Stimulated activated CD8-positive, alpha-beta memory T cell treated with anti-CD3 and anti-CD28 coated beads, Interleukin-15, amount 100 ng/mL, for 48 hours (primary cell): ENCODE measurements at places on chromosomes 4 and X.

- no peak for DNase-seq
Measured at GRCh38 chrX:54473993-54474859, 21.8 kb downstream of the FGD1 start.

DNA sequence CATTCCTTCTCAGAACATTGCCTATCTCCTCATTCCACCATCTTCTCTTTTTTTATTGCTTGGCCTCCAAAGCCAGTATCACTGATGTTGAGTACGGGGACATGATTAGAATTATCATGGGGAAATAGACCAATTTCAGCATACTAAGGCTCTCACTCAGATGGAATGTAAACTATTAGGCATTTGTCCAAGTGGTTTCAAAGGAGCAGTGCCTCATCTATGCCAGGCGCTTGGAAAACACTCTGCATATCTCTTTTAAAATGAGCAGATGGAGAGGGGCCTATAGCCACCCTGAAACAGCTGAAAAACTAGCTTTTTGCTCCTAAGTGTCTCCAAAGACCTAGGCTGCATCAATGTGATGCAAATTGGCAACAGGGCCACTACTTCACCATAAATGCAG is 150.8 kb upstream of the DIPK2B start:
- no peak for DNase-seq

DNA sequence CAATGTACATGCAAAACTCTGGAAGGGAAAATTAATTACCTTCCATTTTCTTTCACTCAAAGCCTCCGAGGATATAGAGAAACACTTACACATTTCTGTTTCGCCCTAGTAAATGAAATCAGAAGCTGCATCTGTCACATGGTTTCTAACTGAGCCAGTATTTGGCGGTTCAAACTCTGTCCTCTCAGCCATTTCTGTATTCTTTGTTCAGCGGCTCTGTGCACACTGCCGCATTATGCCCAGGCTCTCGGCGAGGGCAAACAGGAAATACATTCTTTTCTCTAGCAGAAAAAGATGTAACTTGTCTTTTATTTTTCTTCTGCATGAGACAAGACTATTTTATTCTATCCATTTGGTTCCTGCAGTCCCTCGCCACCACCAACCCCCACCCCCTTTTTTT is 71.4 kb upstream of the GPM6B start:
- DNase-seq = no peak

GRCh38 chr4:140854168-140854567 is 98.0 kb upstream of the TBC1D9 start:
- no peak for DNase-seq

GRCh38 chr4:15100994-15101695 is 98.9 kb downstream of the CPEB2 start:
- no peak for DNase-seq

- DNase-seq = no peak
Measured at GRCh38 chrX:112081781-112082652, 559 bp downstream of the TRPC5 start.

DNA sequence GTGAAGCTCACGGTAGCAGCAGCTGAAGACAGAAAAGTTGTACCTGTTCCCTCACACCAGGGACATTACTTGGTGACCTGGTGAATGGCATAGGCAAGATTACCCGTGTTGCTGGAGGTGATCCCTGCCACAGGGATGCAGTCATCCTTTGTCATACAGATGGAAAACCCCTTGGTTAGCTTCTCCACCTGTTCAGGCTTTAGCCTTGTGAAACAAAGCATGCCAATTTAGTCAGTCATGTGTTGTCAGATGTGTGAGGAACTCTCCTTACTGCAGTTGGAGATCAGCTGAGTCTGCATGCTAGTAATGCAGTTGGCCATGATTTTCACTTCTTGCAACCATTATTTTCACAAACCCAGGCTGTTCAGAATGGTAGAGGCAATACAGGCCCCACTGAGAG is 41.0 kb downstream of the AMELX start:
- no peak for DNase-seq

DNA sequence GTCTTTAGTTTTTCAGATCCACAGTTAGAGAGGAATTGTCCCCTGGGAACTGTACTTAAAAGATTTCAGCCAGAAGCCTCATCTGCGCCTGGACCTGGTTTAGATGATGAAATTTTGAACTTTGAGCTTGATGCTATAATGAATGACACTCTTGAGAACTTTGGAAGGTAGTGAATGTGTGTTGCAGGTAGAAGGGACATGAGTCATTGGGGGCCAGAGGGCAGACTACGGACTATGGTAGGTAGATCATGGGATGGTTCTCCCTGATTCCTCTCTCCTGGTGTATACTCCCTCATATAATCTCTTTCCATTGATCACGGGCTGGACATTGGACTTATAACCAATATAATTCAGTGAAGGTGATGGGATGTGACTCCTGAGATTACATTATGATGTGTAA is 38.9 kb upstream of the GLRA3 start:
- no peak for DNase-seq

GRCh38 chr4:184655889-184656869 is 6.6 kb downstream of the PRIMPOL start:
- DNase-seq = no peak

DNA sequence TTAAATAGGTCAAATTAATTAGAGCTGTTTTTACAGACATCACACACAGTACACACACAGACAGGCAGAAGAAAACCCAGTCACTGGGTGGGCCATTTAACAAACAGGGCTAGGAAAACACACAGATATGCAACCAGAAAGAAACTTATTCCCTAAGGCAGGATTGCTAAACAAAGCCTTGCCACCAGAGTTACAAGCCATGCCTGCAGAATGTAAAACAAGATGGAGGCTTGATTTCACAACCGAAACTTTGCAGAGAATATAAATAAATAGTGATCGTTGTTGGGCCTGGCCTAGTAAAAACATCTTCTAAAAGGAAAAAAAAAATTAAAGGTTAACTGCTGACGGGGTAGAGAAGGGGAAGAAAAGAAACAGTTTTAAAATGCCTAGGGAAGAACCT is 212.3 kb downstream of the NAP1L3 start:
- DNase-seq = no peak

GRCh38 chr4:185115827-185116232 is 27.2 kb upstream of the SLC25A4 start:
- no peak for DNase-seq

DNA sequence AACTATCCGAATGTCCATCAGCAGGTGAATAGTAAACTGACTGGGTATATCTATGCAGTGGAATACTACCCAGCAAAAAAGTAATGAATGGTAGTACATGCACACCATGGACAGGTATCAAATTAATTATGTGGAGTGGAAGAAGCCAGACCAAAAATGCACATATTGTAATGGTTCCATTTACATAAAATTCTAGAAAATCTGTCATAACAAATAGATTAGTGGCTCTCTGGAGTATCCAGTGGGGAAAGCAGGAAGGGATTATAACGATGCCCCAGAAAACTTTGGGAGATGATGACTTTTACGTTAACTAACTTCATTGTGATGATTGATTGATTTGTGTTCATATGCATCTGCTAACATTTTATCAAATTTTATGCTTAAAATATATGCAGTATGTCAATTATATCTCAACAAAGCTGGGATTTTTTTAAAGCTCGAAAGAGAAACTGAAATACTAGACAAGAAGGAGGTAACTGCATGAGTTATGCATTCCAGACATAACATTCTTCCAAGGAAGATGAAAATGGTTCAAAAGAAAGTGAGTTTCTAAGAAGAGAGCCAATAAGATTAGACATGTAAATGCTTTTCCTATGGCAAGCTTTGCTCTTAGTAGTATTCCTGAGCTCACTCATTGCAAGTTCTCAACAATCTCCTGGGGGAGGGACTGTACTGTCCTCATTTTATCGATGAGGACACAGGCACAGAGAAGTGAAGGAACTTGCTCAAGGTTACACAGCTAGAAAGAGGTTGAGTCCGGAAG is 58.6 kb upstream of the MSX1 start:
- no peak for DNase-seq

DNA sequence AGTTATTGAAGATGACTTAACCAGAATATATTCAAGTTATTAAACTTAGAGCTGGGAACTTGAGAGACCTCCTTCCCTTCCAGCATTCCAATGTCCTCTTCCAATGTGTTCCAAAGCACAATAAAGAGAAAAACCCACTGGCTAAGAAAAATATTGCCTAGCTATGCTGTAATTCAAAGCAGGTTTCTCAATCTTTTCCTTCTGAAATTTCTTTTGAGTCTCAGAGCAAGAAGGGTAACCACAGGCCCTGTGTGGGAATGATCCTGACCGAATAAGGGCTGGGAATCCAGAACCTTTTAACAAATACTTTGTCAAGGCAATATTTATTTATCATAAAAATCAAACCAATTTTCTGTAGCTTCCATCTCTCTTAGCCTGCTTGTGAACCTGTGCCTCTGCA is 150.7 kb upstream of the SFRP2 start:
- no peak for DNase-seq

DNA sequence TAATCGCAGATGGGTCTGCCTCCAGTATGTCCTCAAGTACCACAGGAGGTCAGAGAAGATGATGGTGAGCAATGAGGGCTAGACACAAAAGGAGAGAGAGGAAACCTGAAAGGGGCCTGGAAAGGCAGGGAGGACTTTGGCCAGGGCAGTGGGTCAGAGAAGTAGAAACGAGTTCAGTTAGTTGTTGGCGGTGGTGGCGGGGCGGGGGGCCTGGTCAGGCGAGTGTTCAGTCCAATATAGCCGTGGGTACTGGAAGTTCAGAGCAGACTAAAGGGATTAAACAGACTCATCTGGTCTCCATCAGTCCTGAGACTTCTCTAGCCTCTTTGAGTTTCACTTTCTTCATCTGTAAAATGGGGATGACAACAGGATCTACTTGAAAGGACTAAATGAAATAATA is 90.8 kb downstream of the TSPAN5 start:
- no peak for DNase-seq

GRCh38 chr4:39569209-39569608 is 42.0 kb upstream of the UGDH start:
- DNase-seq = no peak

- no peak for DNase-seq
Measured at GRCh38 chrX:115602729-115603389, 41.9 kb downstream of the PLS3 start.

- DNase-seq = no peak
Measured at GRCh38 chr4:145130130-145130529, 32.0 kb downstream of the ABCE1 start.

DNA sequence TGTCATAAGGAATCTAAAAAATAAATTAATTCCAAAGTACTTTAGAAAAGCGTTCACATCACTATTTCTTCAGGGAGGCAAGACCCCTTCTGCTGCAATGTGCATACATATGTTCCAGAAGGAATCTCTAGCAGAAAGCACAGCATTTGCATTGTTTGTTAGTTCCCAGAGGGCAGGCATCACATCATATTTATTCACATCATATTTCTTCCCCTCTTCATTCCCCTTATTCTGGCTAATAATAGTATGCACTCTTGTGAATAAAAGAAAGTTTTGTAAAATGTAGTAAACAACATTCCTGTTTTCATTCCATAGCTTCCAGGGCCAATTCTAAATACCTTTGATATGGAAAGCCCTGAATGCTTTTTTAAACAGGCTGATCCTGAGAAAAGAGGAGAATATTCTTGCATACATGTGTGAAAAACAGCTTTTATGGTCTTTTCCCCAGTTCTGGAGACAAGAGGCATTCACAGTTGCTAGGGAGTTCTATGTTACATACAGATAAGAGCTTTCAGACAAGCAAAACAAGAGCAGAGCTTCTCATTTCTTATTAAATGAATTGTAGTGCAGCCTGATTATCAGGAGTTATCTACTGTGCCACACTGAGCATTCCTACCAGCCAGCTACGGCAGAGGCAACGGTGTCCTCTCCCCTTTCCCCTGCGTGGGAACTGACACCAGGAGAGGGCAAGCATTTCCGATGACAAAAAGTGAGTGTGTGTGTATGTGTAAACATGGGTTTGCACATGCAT is 15.2 kb downstream of the GATB start:
- no peak for DNase-seq

GRCh38 chr4:86302251-86302650 is 57.6 kb downstream of the MAPK10 start:
- DNase-seq = no peak

DNA sequence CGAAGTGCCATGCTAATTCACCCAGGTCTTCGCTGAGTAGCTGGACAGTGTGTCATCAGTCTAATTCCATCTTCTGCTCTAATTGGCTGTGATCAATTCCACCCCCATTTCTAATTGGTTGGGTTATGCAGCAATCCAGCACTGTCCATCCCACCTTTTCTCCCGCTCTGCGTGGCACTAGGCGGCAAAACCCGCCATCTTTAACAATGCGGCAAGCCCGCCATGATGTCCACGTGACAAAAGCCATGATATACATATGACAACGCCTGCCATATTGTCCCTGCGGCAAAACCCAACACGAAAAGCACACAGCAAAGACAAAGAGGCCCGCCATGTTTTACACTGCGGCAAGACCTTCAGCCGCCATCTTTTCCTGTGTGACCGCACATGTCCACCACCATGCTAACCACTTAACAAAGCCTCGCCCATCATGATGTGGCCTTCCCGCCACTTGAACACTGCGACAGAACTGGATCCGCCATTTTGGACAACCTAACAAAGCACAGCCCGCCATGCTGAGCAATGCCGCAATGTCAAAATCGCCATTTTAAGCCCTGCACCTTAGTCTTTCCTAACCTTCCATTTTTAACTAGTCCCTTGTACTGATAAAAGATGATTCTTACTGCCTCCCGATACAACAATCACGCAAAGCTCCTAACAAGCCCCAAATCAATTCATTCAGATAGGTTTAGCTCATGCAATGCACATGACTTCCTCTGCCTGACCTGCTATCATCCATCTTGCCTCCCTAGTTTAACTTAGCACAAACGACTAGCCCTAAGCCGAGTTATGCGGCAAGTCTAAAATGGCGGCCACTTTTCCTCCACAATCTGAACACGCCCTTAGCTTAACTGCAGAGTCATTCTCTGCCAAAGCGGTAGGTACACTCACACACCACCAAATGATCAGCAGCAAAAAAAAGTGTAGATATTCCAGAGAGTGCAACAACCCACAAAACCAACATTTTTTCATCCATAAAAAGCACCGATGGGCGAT is 288.3 kb downstream of the CHIC1 start:
- no peak for DNase-seq

- no peak for DNase-seq
Measured at GRCh38 chr4:169847171-169847570, 89.4 kb upstream of the HPF1 start.

- no peak for DNase-seq
Measured at GRCh38 chr4:6095897-6096296, 77.7 kb upstream of the C4orf50 start.

GRCh38 chr4:11587797-11588196 is 159.1 kb upstream of the HS3ST1 start:
- no peak for DNase-seq

DNA sequence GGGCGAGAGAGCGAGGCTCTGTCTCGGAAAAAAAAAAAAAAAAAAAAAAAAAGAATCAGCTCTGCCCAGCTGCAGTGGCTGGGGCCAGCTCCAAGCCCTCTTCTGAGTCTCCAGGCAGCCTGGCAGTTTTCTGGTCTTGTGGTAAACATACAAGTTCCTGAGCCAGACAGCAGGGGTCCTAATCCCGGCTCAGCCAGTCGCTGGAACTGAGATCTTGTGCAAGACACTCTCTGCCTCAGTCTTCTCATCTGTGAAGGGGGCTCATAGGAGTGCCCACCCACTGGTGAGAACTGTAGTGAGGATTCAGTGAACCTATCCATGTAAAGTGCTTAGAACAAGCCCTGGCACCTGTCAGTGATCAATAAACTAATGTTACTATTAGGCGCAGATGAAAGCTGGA is 41.8 kb downstream of the C4orf50 start:
- DNase-seq = no peak
